CD4-positive, alpha-beta T cell (primary cell): ENCODE measurements at places on chromosomes 1 and 21.
A peak's percentile ranks its signal among the peaks of the same experiment; 100 is the strongest.

GRCh38 chr1:156927215-156928042, 7.0 kb downstream of the LRRC71 start:
- peak; percentile 67 for DNase-seq

DNA sequence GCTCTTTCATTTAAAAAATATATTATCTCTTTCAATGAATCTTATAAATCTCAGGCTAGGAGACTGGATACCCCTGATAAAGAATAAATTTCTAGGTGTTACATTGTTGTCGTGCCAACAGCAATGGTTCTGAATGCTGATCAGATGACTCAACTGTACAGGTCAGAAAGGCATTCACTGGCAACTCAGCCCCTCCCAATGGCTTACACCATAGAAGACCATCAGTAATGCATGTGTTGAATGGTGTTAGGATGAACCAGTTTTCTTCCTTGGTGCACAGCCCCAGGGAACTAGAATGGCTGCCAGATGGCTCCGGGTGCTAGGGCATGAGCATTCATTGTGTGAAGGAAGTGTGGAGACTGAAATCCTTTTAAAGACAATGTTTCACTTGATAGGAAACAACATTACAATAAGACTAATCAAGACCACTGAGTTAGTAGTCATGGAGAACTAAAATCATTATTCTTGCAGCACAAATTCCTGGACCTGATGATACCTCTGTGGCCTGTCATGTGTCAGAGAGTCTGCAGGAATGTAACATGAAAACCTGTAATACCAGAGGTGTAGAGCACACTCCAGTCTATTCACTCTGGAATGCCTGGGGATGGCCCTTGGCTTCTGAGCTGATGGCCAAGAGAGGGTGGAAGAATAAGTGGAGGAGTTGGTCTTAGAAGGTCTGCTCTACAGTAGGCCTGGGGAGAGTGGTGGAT, 187.7 kb upstream of the LMO4 start:
- no peak for DNase-seq

GRCh38 chr1:153536012-153536670, 350 bp upstream of the S100A6 start:
- peak; percentile 85 for DNase-seq

- DNase-seq, result no peak
Measured at GRCh38 chr21:37865156-37865555, 51.1 kb downstream of the KCNJ6 start.

GRCh38 chr1:46446646-46447498, 42.8 kb upstream of the DMBX1 start:
- DNase-seq, result peak; percentile 81
